ENCODE measurements at places on chromosomes 7 and 10. TPM values are rescaled to one million over a fixed set of nuclear protein-coding genes. Genes with fewer than 3 reads are reported as not detected.

The NUTM2A gene
- 5.6 TPM for polyA plus RNA-seq

The BTBD16 gene
- polyA plus RNA-seq = 0.36 TPM

The SFTPD gene
- polyA plus RNA-seq = 0.78 TPM

The RBM28 gene
- polyA plus RNA-seq = 40.3 TPM

The LRRC17 gene
- 82.3 TPM for polyA plus RNA-seq

The CTAGE8 gene
- 5.7 TPM for polyA plus RNA-seq

The GNGT1 gene
- 0.13 TPM for polyA plus RNA-seq

The EBLN1 gene
- polyA plus RNA-seq = not detected

The GNG11 gene
- 43.3 TPM for polyA plus RNA-seq

The TSPAN33 gene
- 69.0 TPM for polyA plus RNA-seq

The IL6 gene
- polyA plus RNA-seq = not detected

The TAS2R5 gene
- polyA plus RNA-seq = 3.0 TPM

The PPP1R9A gene
- 37.1 TPM for polyA plus RNA-seq

The ATRNL1 gene
- 27.6 TPM for polyA plus RNA-seq

The CREM gene
- polyA plus RNA-seq = 56.0 TPM

The TBX20 gene
- polyA plus RNA-seq = not detected

The ACTL6B gene
- polyA plus RNA-seq = not detected

The GHRHR gene
- polyA plus RNA-seq = 0.15 TPM

The MINPP1 gene
- 41.5 TPM for polyA plus RNA-seq

The LEP gene
- polyA plus RNA-seq = 0.20 TPM

The PDE6C gene
- 0.40 TPM for polyA plus RNA-seq

The RAPGEF5 gene
- polyA plus RNA-seq = 39.9 TPM

The AGAP3 gene
- 75.3 TPM for polyA plus RNA-seq

The ANKRD1 gene
- polyA plus RNA-seq = 0.82 TPM

The SPOCK2 gene
- polyA plus RNA-seq = 119 TPM

The C10orf120 gene
- polyA plus RNA-seq = not detected

The IFIT2 gene
- 9.2 TPM for polyA plus RNA-seq

The CLCN1 gene
- 0.23 TPM for polyA plus RNA-seq

The CFAP69 gene
- polyA plus RNA-seq = 12.6 TPM

The BEND7 gene
- polyA plus RNA-seq = 30.5 TPM

The GIMAP1 gene
- polyA plus RNA-seq = 2.3 TPM

The CALU gene
- polyA plus RNA-seq = 204 TPM

The SFR1 gene
- polyA plus RNA-seq = 12.2 TPM

The CCL24 gene
- not detected for polyA plus RNA-seq

The MMS19 gene
- polyA plus RNA-seq = 95.0 TPM

The C10orf67 gene
- 2.0 TPM for polyA plus RNA-seq

The DMBT1 gene
- 0.16 TPM for polyA plus RNA-seq

The KLHDC10 gene
- polyA plus RNA-seq = 56.7 TPM

The FAM180A gene
- polyA plus RNA-seq = not detected

The LRRC4 gene
- polyA plus RNA-seq = 9.2 TPM
